ENCODE measurements at places on chromosomes 6 and 20.

GRCh38 chr6:131492932-131493573 is 80.0 kb upstream of the ARG1 start:
- no peak for DNase-seq

- DNase-seq, result no peak
Observed at GRCh38 chr6:42026540-42026939, 23.8 kb upstream of the TAF8 start.

DNA sequence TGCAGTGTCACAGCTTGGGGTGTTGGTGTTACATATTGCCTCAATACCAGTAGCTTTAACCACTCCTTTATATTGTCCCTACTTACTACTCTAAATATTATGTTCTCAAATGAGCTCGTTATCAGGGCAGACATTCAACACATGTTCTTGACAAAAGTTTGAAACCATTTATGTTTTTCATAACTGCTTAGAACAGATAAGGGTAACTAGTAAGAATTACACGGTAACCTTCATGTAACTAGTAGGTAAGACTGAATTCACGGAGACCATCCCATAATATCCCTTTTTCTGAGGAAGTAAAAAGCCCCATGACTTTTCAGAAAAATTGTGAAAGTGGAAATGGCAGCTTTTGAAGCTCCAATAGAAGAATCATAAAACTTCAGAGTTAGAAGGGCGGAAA is 59.6 kb upstream of the CENPW start:
- no peak for DNase-seq

DNA sequence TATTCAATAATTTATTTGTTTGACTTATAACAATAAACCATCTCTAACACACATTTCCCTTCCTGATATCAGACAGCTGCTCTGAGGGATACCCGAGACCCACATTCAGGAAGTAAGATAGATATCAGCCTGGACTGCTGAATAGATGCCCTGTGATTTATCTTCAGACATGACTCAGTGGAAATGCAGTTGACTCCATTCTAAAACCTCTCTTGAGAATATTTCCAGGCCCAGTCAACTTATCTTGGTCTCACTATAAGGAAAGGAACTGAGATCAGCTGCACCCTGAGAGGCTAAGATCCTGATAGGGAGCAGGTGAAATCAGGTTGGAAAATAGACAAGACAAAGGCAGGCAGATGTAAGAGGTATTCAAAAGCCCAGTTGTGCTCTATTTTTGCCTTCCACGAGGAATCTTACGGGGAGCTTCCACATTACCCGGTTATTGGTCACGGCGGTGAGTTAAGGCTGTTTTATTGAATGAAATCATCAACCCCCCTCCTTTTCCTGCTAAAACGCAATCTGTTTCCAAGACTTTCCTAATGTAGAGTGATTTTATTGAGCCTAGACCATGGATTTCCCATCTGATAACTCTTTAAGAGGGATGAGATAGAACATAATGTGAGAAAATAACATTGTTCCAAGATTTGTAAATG is 25.5 kb downstream of the C6orf15 start:
- DNase-seq, result no peak

GRCh38 chr6:138107078-138107751 is at the start of gene PERP:
Gene PERP, minus strand, starts transcription at chr6:138107419. Its CDS starts 79 bp downstream, at chr6:138107340.
- DNase-seq, result peak; percentile 24

GRCh38 chr20:25623225-25623735 is 534 bp downstream of the NANP start:
- DNase-seq, result peak; percentile 15

DNA sequence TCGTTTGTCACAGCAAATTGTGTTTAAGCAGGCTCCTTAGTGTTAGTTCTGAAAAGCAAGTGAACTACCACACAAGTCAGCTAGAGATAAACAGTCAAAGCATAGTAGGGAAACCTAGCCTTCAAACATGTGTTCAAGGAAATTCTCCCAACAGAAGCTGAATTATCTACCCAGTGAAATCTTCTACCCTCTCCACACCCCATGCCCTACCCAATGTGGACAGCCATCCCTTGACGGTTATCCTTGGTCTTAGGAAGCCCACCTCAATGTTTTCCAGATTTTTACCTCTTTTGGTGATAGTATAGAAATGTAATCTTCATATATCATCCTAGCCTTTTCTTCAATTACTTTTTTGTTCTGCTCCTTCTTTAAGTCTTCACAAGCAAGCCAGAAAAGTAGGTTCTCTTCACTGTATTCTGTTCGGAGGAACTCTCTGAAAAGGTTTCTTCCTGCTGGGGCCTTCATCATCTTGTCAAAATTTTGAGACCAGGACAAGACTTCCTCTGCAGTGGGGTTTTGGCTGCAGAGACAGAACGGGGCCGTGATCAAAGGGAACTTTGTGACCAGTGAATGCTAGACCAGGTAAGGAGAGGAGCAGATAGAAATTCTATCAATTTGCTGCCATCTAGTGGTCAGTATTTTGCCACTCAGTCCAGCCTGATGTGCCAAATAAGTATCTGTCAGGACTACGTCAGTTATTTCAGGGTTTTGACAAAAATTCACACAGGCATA is 21.6 kb upstream of the MTRF1L start:
- peak; percentile 63 for DNase-seq

GRCh38 chr20:22758815-22759214 is 174.4 kb upstream of the FOXA2 start:
- no peak for DNase-seq

- no peak for DNase-seq
Observed at GRCh38 chr6:167676000-167676665, 150.6 kb upstream of the AFDN start.

GRCh38 chr20:58008413-58008812 is 220.0 kb downstream of the ANKRD60 start:
- no peak for DNase-seq

- no peak for DNase-seq
Observed at GRCh38 chr20:32636283-32636682, 37.5 kb downstream of the C20orf203 start.

- DNase-seq, result no peak
Observed at GRCh38 chr6:25637211-25637610, 14.8 kb upstream of the SCGN start.

DNA sequence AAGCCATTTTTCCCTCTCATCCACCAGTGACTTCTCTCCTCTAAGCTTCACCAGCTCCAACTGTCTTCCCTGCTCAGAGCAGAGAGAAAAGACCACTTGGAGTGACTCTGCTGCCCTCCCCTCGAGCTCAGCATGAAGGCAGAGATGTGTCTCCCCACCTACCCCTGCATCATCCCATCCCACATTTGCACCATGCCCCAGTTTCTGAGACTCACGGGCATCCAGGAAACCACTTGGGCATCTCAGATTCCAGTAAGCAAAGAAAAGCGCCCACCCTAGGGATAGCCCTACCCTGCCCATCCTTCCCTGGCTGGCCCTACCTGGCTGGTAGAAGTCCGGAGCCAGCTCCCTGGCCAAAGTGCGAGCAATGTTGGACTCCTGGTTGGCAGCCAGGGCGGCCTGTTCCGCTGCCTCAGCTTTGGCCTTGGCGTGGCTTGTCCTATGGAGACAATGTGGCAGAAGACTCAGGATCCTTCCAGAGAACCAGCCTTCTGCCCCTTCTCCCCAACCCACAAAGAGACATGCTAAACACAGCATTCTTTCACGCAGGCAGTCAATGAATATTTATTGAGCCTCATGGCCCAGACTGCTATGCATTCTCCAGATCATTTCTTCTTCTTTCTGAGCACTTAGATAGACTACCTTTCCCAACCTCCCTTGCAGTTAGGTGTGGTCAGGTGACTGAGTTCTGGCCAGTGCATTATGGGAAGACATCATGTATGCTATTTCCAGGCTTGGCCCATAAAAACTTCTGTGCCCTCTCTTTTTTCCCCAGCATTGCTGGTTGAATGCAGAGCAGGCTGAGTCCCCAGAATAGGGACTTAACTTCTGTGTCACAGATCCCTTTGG is 68.6 kb downstream of the JPH2 start:
- no peak for DNase-seq

DNA sequence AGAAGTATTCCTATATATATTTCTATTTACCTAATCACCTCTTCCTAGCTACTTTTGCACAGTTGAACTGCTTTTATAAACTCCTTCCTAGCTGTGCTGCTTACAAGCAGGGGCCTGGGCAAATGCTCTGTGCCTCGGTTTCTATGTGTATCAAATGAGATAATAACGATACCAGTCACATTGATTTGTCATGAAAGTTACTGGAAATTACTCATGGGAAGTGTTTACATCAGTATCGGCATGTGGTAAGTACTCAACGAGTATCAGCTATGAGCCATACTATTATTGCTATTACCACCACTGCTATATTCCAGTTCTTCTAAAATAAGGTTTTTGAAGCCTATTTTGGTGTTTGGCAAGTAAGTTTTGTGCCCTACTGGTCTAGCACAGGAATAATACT is 4.9 kb downstream of the LAMA4 start:
- no peak for DNase-seq

DNA sequence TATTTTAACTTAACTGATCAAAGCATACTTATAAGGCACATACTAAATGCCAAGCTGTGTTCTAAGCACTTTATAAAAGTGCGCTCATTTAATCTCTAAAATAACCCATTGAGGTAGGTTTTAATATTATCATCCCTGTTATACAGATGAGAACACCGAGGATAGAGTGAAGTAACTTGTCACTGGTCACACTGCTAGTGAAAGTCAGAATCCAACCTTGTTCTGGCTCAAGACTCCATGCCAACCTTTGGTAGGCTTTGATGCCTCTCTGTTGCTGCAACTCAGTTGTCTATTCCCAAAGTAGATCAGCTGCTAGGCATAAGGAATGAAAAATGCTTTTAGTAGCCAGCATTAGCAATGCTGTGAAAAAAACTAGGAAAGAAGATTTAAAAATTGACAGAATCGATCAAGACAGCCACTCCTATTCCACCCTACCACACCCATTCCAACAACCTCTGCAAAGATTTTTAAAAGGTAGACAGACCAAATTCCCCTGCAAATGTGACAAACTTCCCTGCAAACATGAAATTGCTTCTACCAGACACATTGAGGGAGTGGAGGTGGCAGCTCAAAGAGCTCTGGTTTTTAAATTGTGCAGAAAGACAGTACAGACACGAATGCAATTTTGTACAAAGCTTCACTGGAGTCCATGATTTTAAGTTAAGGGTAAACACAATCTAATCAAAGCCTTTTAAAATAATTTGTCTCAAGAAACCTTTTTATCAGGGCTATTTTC is 39.8 kb upstream of the CAP2 start:
- DNase-seq, result no peak

DNA sequence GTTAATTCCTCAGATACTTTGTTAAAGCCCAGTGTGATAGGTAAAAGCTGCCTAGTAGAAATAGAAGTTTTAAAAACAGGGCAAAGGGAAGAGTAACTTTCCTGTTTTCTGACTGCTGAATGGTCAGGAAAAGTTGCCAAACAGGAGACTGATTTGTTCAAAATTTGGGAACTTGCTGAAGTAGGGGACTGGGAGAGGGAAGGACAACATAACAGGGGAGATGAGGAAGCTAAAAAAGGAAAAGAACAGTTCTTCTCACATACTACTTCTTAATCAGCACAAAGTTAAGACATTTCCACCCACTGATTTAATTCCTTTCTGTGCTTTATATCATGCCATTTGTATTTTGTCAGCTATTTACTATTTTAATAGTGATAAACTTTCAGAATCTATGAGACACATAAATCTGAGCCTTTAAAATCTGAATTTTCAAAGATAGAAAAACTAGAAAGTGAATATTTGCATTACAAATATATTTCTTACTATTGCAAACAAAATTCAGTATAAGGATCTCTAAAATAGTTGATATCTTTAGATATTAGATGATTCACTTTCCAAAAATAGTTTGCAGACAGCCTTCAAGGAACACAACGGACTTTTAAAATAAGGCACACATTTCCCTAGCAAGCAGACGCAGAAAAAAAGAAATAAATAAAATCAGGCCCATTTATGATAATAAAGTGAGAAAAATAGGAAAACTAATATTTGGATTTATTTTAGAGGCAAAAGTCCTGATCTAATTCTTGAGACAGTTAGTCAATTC is 36.9 kb upstream of the SLC16A10 start:
- DNase-seq, result no peak

GRCh38 chr6:13355999-13356785 is 27.9 kb upstream of the TBC1D7 start:
- no peak for DNase-seq

All from midbrain (tissue), 1 donor.